ENCODE measurements at places on chromosomes 5 and 9. TPM values are rescaled to one million over a fixed set of nuclear protein-coding genes. Genes with fewer than 3 reads are reported as not detected.

BTNL3 gene
- total RNA-seq, result not detected

DNA sequence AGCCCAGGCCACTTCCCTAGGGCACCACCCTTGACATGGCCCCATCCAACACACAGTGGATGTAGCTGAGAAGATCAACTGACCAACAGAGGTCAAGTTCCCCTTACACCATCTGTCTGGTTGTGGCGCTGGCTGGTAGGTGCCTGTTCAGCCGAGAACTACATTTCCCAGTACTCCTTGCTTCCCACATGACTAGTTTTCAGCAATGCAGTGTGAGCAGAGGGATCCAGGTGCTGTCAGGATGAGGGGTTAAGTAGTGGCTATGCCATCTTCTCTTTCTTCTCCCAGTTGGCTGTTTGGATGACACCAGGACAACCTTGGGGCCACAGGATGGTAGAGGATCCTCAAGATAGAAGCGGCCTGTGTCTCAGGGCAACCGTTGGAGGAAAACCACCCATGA is 48.6 kb upstream of the SH3PXD2B start:
- DNase-seq, result peak; percentile 64

TERT gene
- 0.38 TPM for total RNA-seq

GRCh38 chr5:28576022-28576421 is 1537.6 kb upstream of the CDH9 start:
- DNase-seq, result no peak
